ENCODE measurements at places on chromosomes 6 and 20. TPM values are rescaled to one million over a fixed set of nuclear protein-coding genes. Genes with fewer than 3 reads are reported as not detected.

The NOX3 gene
- not detected for total RNA-seq

The TSPYL4 gene
- total RNA-seq = 29.5 TPM

The RIPOR3 gene
- total RNA-seq = 6.4 TPM

The KCNQ5 gene
- total RNA-seq = 2.3 TPM

The KCTD20 gene
- total RNA-seq = 37.2 TPM

The UFL1 gene
- total RNA-seq = 27.7 TPM

GRCh38 chr6:20584100-20584731 is 50.0 kb downstream of the CDKAL1 start:
- DNase-seq = no peak

- DNase-seq = no peak
Measured at GRCh38 chr6:108676555-108676954, 115.8 kb downstream of the FOXO3 start.

- no peak for DNase-seq
Measured at GRCh38 chr6:34146801-34147592, 1.1 kb upstream of the GRM4 start.

- no peak for DNase-seq
Measured at GRCh38 chr6:31355583-31355948, 1.4 kb downstream of the HLA-B start.

DNA sequence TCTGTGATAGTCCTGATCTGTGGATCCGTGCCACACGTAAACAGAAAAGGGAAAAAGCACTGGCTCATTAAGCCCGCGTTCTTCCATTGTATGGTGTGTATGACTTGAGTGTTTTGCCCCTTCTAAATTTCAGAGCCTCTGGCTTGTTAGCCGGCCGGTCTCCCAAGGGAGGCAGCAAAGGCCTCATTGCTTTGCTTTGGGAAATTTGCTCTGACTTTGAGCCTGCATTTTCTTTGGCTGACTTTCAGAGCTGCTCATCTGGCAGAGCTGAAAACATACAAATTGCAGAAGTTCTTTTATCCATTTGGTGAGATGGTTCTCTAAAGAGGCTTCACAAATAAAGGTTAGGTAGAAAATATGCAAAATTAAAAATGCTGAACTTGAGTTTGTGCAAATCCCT is 123.0 kb downstream of the UTRN start:
- no peak for DNase-seq

- DNase-seq = no peak
Measured at GRCh38 chr6:27785294-27785693, 126.9 kb downstream of the OR2B2 start.

DNA sequence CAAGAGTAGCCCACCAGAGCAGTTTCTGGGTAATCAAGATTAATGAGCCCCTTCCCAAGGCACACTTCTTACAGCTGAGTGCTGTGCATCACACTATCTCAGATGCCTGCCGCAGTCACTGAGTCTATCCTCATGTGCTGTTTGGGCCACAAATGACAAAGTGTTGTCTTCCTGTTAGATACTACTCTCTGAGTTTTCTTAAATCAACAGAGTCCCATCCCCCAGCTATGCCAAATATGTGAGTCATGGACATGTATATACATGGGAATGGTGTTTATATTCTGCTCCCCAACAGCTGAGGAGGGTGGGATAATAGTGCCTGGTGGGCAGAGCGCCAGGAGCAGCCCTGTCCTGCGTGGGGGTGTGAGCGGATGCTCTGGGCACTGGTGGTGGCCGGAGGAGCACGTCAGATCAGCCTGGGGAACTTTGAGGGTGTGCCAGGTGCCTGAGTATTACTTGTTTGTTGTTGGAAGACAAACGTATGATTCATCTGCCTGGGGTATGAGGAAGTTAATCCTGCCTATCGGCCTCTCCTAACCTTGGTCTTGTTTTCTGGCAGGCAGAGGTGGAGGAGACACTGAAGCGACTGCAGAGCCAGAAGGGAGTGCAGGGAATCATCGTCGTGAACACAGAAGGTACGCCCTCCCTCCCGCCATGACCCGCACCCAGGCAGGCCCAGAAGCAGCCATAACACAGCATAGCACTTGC is 9.6 kb downstream of the DYNLRB1 start:
- peak; percentile 90 for DNase-seq

- no peak for DNase-seq
Measured at GRCh38 chr6:54320871-54321270, 12.6 kb downstream of the TINAG start.

- no peak for DNase-seq
Measured at GRCh38 chr6:14286634-14287428, 169.3 kb downstream of the CD83 start.

DNA sequence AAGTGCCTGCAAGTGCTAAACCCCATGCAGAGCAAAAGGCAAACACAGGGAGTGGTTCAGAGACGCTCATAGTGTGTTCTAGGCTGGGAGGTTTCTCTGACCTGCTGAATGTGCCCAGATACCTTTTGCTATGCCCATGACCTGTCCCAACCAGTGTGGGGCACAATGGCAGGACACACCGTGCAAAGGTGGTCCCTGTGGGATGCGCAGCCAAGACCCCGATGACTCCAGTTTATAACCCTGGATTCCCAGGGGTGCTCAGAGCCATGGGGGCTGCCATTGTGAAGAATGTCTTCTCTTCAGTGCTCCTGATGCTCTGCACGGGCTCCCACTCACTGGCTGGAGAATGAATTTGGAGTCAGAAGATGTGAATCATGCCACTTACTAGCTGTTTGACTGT is 2.2 kb upstream of the NINL start:
- no peak for DNase-seq

- DNase-seq = no peak
Measured at GRCh38 chr6:142940487-142940886, 4.5 kb downstream of the HIVEP2 start.

GRCh38 chr6:72619883-72620696 is 1.8 kb upstream of the KCNQ5 start:
- DNase-seq = peak; percentile 15

All from mucosa of gallbladder (tissue), 1 donor.